Stimulated activated CD8-positive, alpha-beta memory T cell treated with anti-CD3 and anti-CD28 coated beads, Interleukin-4, amount 100 ng/mL, for 48 hours (primary cell): ENCODE measurements at places on chromosomes 16 and 17.

DNA sequence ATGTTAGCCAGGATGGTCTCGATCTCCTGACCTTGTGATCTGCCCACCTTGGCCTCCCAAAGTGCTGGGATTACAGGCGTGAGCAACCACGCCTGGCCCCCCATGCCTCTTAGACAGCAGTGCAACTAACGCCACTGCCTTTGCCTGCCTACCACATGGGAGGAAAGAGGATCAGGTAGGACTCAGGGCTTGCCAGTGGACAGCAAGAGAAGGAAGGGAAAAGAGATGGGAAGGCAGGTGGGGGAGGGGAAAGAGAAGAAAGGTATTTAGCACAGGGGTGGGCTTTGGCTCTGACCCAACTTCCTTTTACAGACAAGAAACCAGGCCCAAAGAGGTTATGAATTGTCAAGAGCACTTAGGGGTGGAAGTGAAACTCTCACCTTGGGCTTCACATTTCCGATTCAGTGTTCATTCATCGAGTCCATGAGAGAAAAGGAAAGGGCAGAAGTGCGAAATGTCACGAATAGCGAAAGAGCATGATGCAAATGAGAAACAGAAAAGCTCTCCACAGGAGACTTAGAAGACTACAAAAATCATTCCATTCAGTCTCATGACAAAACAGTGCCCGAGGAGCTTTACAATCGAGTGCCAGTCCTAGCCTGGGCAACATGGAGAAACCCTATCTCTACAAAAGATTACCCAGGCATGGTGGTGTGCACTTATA, 36.4 kb downstream of the CDK5R1 start:
- DNase-seq, result peak; percentile 68

- DNase-seq, result peak; percentile 38
Measured at GRCh38 chr17:37506678-37507077, 17.0 kb downstream of the DUSP14 start.

- DNase-seq, result no peak
Measured at GRCh38 chr17:59769887-59770286, 62.4 kb downstream of the VMP1 start.

DNA sequence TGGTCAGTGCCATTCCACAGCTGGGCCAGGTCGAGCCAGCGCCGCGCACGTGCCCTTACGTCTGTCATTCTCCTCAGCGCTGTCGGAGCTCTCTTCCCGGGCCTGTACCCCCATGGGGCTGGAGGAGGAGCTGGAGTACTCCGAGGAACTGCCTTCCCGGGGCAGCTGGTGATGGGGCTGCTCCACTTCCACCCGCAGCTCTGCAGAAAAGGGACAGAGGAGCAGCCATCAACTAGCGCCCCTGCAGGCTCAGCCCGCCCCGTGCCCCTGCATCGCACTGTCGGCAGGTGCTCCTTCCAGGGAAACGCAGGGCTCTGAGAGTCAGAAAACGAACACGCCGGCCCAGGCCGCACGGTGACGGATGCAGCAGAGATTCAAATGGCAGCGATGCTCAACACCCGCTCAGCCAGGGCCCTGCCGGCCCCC, 20.9 kb downstream of the MAP1LC3B start:
- DNase-seq, result no peak

- no peak for DNase-seq
Measured at GRCh38 chr16:23852794-23853562, 17.2 kb downstream of the PRKCB start.

DNA sequence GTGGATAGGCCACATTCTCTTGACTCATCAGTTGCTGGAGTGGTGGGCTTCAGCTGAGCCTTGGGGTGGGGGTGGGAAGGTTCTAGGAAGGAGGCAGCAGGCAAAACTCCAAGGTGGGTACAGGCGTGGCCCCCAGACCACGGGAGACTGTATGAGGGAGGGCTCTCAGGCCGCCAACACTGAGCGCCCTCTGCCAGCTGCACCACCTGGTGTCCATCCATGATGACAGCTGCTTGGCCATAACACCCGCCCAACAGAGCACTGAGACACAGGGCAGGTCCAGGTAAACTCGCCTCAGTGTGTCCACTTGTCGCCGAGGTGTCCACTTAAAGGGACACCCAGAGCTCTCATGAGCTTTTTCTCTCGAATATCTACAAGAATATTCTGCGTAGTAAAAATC, 133.5 kb downstream of the C16orf95 start:
- no peak for DNase-seq

DNA sequence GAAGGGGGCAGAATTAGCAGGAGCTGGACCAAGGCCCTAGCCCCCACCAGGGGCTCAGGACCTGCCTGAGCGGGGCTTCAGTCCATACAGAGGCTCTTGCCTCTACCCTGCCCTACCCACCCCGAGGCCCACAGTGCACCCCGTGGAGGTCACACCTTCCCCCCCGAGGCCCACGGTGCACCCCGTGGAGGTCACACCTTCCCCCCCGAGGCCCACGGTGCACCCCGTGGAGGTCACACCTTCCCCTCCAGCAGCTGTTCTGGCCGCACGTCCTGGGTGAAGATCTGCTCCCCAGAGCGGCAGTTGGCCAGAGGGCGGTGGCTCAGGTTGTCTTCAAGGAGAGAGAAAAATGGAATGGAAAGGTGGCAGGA, 11.4 kb downstream of the CASKIN2 start:
- DNase-seq, result no peak

GRCh38 chr16:55571-56136, 2.0 kb downstream of the SNRNP25 start:
- no peak for DNase-seq

- DNase-seq, result peak; percentile 58
Measured at GRCh38 chr17:82272495-82273326, 789 bp downstream of the CSNK1D start.

GRCh38 chr16:49964973-49965372, 60.1 kb upstream of the CNEP1R1 start:
- no peak for DNase-seq

DNA sequence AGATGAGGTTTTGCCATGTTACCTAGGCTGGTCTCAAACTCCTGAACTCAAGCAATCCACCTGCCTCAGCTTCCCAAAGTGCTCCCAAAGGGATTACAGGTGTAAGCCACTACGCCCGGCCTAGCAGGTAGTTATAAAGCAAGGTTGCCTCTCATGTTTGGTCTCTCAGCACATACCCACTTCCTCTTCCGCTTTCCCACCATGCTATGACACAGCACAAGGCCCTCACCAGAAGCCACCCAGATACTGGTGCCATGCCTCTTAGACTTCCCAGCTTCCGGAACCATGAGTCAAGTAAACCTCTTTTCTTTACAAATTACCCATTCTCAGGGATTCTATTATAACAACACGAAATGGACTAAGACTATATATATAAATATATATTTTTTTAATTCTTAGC, 143.6 kb downstream of the COPRS start:
- no peak for DNase-seq
